ENCODE measurements at places on chromosomes 13 and 19.

DNA sequence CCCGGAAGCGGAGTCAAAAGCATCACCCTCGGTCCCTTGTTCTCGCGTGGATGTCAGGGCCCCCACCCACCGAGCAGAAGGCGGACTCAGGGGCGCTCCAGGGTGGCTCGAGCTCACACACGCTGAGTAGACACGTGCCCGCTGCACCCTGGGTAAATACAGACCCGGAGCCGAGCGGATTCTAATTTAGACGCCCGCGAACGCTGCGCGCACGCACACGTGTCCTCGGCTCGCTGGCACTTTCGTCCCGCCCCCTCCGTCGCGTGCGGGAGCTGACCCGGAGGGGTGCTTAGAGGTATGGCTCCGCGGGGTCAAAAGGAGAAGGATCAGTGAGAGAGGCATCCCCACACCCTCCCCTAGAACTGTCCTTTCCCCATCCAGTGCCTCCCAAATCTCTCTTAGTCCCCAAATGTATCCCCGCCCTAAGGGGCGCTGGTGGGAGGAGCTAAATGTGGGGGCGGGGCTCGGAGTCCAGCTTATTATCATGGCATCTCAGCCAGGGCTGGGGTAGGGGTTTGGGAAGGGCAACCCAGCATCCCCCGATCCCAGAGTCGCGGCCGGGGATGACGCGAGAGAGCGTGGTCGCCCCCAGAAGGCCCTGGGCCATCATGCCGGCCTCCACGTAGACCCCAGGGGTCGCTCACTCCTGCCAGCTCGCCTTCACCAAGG, 451 bp upstream of the ICAM5 start:
- peak; percentile 71 for DNase-seq

DNA sequence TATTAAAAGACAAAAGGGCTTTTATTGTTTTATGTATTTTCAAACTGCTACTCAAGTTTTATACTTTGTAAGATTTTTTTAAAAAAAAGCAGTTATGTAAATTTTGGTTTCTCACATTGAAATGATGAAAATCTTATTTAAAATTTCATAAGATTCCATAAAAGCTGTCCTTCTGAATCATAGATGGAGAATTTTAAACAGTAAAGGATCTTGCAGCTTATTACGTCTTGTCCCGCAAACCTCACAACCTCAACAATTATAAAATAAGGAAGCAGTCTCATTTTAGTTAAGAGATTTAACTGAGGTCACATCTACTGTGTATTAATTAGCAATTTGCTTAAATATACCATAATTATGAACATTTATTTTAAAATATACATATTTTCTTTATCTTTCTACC, 581.0 kb upstream of the SPRY2 start:
- no peak for DNase-seq

DNA sequence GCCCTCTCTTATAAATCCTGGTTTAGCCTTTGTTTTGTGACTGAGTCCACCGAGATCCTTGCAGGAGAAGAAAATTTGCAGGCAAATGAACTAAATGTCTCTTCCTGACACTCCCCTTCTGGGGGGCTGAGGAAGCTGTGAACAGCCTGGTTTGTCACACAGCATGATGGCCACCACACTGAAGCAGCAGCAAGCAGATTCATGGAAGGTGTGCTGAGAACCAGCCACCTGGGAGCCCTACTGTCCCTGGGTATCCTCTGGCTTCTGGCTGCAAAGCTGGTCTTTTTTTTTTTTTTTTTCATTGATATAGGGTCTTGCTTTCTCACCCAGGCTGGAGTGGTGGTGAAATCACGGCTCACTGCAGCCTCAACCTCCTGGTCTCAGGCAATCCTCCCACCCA, 11.2 kb downstream of the MRPS12 start:
- no peak for DNase-seq

DNA sequence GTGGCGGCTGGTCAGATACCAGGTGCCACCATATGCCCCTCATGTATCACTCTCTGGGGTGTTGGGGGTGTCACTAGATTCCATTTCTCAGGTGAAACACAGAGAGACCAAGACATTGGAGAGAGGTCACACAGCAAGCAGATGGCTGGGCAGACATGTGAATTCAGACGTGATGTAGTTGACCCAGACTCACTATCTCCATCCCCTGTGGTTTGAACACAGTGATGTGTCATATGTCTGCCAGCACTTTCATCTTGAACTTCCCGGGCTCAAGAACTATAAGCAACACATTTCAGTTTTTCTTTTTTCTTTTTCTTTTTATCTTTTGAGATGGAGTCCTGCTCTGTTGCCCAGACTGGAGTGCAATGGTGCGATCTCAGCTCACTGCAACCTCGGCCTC, 16.1 kb upstream of the UPF1 start:
- no peak for DNase-seq

DNA sequence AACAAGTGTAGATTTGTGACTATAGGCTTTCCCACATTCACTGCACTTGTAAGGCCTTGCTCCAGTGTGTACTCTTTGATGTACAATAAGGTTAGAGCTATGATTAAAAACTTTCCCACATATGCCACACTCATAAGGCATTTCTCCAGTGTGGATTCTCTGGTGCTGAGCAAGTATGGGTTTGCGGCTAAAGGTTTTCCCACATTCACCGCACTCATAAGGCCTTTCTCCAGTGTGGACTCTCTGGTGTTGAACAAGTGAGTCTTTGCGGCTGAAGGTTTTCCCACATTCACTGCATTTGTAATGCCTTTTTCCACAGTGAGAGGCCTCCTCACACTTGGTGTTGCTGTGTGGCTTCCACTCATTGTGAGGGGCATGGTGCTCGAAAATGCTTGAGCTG, 3.7 kb downstream of the ZNF772 start:
- no peak for DNase-seq

GRCh38 chr13:80454245-80454644, 113.3 kb upstream of the SPRY2 start:
- no peak for DNase-seq

DNA sequence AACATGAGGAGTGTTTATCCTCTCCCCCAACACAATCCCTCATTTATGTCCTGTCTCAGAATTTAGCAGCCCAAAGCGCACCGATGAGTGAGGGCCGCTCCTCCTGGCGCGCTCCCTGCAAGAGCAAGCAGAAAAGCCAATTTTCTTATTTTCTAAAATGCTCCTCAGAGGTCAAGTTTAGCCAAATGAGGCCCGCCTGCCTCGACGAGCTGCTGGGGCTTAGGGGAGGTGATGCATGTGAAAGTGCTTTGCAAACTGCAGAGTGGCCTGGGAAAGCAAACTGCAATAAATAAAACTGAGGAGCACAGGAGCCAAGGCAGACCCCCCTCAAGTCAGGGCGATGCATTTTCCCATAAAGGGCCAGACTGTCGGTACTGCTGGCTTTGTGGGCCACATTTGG, 29.0 kb downstream of the CAPS start:
- no peak for DNase-seq

DNA sequence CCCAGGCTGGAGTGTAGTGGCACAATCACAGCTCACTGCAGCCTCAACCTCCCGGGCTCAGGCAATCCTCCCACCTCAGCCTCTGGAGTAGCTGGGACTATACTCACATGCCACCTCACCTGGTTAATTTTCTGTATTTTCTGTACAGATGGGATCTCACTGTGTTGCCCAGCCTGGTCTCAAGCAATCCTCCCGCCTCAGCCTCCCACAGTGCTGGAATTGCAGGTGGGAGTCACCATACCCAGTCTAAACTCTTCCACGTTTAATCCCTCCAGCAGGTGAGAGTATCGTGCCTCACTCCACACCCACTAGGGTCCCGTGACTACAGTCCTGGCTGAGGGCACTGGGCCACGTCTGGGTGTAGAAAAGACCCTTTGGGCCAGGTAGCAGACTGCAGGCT, 16.5 kb downstream of the BCAT2 start:
- no peak for DNase-seq

DNA sequence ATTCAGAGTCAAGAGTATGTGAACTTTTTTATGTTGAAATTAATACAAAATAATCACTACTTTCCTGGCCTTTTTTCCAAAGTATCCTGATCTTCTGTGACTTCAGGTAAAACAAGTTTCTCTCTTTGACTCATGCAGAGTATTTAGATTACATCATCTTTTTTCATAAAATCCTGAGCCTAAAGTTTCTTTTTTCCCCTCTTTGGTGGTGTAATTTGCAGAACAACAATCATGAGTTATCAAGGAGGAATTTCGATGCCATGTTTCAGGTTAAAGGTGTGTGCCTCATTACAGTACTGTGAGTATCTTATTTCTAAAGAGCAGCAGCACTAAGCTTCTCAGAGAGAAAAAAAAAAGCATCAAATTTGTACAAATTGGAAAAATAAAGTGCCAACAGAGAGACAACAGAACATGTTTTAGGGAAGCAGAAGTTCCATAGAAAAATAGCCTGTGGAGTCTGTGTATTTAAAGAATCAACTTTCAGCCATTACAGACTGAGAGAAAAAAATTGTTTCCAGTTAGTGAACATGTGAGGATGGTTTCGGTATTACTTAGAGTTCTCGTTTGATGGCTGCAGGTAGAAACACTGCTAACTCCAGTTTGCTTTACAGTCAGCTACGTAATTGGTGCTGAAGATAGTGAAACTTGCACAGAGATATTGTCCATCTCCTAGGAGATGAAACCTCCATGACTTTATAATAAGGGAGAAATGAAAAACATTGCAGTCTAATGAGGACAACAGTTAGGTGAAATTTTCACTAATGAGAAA, 78.1 kb upstream of the PCDH9 start:
- no peak for DNase-seq

DNA sequence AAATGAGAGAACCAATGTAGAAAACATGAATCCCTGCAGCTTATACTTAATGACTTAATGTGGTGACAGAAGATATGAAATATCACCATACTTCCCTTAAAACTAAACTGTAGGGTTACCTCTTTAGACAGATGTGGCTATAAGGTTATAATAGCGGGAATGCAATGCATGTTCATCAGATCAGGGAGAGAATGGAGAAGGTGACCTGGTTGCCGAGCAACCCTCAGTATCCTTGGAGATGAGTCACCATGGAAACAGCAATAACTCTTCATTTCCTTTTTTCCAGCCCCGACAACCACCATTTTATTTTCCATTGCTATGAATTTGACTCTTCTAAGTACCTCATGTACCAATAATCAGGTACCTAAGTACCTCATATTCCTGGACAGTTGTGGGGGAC, 28.0 kb upstream of the ZNF835 start:
- no peak for DNase-seq

DNA sequence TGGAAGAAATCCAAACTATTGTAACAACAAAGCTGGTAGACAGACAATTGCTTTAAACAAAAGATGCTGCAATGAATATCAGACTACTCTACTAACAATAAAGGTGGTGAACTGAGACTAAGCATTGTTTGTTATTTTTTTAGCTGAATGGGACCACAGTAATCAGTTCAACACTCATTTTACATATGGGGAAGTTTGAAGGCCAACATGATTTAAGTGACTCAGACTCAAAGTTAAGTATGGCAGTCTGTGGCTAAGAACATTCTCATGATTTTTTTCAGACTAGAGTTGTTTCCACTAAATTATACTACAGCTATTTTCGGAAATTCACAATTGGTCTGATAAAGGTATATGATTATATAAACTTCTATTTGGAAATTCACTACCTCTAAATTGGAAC, 10.4 kb downstream of the EXOSC8 start:
- no peak for DNase-seq

- no peak for DNase-seq
Observed at GRCh38 chr13:48050550-48050949, 13.0 kb downstream of the NUDT15 start.
